Gastrocnemius medialis (tissue), 4 donors: ENCODE measurements at places on chromosomes 2 and 18. TPM values are rescaled to one million over a fixed set of nuclear protein-coding genes. Genes with fewer than 3 reads are reported as not detected.
A peak's percentile ranks its signal among the peaks of the same experiment; 100 is the strongest.

DNA sequence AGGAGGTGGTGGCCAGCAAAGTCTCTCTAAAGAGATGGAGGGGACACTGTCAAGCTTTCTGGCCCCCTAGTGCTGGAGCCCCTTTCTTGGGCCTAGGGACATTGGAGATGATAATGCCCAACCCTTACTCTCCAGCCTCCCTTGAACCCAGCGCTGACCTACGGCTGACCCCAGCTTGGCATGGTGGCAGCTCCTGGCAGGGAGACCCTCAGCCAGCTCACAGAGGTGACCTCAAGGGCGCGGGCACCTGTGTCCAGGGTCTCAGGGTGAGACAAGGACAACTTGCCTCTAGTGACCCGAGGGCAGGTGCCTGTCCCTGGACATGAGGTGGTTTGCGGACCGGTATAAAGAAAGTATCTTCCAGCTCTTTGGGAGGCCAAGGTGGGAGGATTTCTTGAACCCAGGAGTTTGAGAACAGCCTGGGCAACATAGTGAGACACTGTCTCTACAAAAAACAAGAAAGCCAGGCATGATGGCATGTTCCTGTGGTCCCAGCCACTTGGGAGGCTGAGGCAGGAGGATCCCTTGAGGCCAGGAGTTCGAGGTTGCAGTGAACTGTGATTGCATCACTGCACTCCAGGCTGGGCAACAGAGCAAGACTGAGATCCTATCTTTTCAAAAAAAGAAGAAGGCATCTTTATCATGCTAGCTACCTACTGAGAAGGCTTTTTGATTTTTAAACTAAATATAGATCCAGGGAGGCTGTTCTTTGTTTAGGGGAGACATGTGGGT is 3.3 kb upstream of the PER2 start:
- peaks cover 17% of the 10 kb centered on the region for H3K4me1 ChIP-seq
- no peak overlapping the region for H3K4me3 ChIP-seq
- H3K27ac ChIP-seq: no peak overlapping the region
- no peak for DNase-seq

GRCh38 chr2:193907561-193907960 is 1712.8 kb upstream of the TMEFF2 start:
- H3K27ac ChIP-seq: no peak overlapping the region
- no peak overlapping the region for H3K4me3 ChIP-seq
- no peaks in the 10 kb centered on the region for H3K4me1 ChIP-seq
- no peaks in the 10 kb centered on the region for H3K27me3 ChIP-seq

DNA sequence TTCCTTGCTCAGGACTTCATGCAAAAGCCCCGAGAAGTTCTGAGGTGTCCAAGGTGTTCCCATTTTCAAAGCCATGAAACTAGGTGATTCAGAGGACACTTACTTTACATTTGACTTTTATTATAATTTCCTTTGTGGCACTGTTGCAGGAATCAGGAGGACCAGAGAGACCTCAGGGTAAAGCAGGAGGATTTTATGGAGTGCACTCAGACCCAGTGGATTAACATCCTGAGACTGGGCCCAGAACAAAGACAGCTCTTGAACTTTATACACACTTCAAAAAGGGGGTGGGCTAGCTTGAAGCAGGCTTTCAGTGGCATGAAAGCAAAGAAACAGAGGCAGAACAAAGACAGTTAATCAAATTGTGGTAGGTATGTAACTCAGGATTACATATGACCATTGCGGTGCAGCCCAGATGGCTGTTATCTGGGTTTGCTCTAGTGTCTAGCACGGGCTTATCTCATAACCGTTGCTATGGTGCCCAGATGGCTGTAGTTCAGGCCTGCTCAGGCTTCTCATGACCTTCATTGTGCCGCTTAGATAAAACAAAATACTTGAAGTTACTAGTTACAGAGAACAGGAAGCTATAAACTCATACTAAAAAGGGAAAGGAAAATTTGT is 39.4 kb downstream of the TMEM182 start:
- H3K27me3 ChIP-seq: no peaks in the 10 kb centered on the region
- H3K4me3 ChIP-seq: no peak overlapping the region
- H3K36me3 ChIP-seq: peaks cover 9% of the 10 kb centered on the region
- H3K27ac ChIP-seq: peak overlapping the region; percentile 84
- H3K4me1 ChIP-seq: peaks cover 39% of the 10 kb centered on the region
- DNase-seq: no peak

DNA sequence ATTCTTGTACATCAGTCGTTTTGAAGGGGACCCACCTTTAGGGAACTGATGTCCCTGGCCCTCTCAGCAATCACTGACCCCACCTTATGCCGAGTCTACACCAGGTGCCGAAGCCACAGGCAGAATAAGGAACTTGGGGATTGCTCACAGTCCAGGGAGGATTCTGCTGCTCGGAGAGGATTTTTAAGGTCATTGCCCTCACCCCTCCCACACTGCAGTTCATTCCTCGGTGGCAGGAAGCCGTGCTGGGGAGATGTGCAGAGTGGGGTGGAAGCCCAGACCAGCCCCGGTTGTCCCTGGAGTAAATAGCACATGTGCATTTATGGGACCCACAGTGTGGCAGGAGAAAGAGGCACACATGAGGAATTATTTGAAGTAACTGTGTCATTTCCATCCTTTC is 50.4 kb downstream of the PLB1 start:
- no peak overlapping the region for H3K27ac ChIP-seq
- H3K36me3 ChIP-seq: no peaks in the 10 kb centered on the region
- DNase-seq: no peak

Gene AAMP
- 97.9 TPM for total RNA-seq

Gene TRABD2A
- 0.97 TPM for total RNA-seq

GRCh38 chr2:109295781-109296117 is 166.7 kb downstream of the SH3RF3 start:
- no peaks in the 10 kb centered on the region for H3K36me3 ChIP-seq
- H3K4me3 ChIP-seq: no peak overlapping the region
- H3K4me1 ChIP-seq: peaks cover 18% of the 10 kb centered on the region
- no peak for DNase-seq
- no peaks in the 10 kb centered on the region for H3K27me3 ChIP-seq
